ENCODE measurements at places on chromosomes 13 and 19. TPM values are rescaled to one million over a fixed set of nuclear protein-coding genes. Genes with fewer than 3 reads are reported as not detected.

DNA sequence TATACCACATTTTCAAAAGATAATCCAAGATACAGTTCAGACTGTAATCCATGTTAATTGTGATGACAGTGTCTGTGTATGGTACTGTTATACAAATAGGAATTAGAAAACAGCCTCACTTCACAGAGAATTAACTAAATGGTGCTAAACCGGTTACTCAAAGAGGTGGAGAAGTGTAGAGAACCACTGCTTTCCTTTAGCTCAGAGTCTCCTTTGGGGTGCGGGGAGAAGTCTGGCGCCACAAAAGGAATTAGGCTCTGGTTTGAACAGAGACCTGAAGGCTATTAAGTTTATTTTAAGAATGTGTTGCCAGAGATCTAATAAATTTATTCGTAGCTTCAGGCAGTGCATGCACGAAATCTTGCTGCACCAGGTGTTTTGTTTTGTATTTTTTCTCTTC, 65.8 kb downstream of the FREM2 start:
- no peak for DNase-seq

DNA sequence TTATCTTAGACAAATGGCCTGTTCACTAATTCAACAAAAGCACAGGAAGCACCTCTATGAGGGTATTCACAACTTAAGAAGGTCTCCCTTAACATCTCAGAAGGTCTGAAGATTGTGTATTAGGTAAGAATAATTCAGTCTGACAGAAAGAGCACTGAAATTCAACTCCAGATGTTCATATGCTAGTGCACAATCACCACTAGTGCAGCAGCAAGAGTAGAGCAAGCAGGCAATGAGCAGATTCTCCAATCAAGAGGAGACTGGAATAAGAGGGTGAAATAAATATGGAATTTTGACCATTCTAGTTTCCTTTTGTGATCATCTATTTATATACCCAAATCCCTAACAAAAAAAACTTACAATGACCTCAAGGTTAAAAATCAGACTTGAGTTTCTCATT, 52.0 kb downstream of the MPHOSPH8 start:
- no peak for DNase-seq

DNA sequence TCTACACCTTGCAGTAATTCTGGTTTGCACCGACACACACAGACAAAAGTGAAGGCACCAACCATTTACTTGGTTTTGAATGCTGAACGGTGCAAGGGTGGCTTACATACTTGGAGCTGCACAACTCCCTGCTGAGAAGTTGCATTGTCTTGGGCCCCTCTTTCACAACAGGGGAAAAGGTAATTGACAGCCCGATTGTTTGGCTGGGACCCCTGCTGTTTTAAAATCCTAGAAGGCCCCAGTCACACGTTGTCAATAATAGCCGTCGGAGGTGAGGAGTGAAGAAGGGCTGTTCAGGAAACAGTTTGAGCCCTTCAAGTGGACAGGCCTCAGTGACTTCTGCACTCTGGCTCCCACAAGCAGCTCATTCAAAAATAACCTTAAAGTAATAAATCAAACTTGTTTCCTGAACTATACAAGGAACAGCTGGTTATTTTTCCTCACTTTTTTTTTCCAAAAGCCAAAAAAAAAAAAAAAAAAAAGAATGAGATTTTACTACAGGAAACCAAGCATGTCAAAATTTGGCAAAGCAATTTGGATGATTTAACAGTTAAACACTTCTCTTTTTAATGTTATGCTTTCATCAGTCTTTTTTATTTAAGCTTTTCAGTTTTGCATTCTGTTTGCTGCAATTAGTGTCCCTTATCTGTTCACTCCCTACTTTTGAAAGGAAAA, 19.0 kb upstream of the SPRY2 start:
- no peak for DNase-seq

The ZNF813 gene
- 6.0 TPM for polyA plus RNA-seq
